ENCODE measurements at places on chromosomes 13 and 19.
A peak's percentile ranks its signal among the peaks of the same experiment; 100 is the strongest.

- no peak for DNase-seq
These were observed 25.2 kb downstream of the SPATA13 start for GRCh38 chr13:24185591-24186232.

DNA sequence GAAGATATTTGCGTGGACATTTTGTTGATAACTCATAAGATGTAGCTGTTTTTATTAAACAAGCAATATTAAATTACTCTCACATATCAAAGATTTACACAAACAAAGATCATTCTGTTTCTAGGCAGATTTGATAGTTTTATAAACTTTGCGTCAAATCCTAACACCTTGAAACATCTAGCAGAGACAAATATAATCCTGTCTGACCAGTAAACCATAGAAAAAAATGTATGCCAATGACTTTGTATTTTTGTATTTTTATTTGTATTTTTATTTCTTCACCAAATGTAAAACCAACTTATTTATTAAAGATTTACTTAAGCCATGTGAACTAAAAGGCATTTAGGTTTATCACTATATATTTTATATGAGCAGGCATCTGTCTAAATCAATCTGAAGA lies 494.6 kb downstream of the GPC5 start:
- DNase-seq = no peak

GRCh38 chr19:44891016-44891882 lies at the start of gene TOMM40:
TSS of gene TOMM40 (plus strand) at chr19:44891254. CDS start at chr19:44891416, 162 bp downstream.
- peak; percentile 100 for DNase-seq

GRCh38 chr19:15913384-15913783 lies 15.5 kb upstream of the CYP4F2 start:
- no peak for DNase-seq

GRCh38 chr19:15115080-15115479 lies 7.9 kb downstream of the SYDE1 start:
- DNase-seq = no peak

- no peak for DNase-seq
These were observed 83.1 kb downstream of the TNFSF13B start for GRCh38 chr13:108352599-108352998.
